ENCODE measurements at places on chromosomes 3 and 15.

DNA sequence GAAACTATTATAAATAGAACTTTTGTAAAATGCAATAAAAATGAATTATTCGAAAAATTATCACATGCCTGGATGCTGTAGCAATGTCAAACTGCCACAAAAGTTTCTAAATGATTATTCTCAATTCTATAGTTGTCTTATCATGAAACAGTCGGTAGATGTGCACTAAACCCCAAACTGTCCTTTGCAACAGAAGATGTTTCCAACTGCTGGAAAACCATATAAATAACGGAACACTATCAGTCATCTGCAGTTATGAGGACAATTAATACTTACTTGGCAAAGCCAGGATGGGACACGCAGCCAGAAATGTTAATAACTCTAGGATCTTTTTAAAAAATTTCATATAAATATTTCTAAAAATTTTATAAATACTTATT lies 17.5 kb downstream of the EMC4 start:
- DNase-seq, result no peak

DNA sequence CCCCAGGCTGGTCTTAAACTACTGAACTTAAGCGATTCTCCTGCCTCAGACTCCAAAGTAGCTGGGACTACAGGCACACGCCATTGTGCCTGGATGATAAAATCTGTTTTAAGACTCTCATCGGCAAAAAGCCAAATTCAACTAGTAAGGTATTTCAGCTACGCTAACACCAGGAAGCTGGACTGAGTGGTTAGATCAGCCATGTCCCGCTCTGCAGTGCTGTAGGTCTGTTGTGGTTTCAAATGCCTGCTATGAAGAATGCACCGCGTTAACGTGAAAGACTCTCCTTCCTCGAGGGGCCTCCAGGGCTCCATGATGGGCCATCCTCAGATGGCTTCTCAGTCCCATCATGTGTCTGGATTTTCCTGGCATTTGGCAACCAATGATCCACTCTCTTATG lies 70.2 kb downstream of the PCOLCE2 start:
- no peak for DNase-seq

DNA sequence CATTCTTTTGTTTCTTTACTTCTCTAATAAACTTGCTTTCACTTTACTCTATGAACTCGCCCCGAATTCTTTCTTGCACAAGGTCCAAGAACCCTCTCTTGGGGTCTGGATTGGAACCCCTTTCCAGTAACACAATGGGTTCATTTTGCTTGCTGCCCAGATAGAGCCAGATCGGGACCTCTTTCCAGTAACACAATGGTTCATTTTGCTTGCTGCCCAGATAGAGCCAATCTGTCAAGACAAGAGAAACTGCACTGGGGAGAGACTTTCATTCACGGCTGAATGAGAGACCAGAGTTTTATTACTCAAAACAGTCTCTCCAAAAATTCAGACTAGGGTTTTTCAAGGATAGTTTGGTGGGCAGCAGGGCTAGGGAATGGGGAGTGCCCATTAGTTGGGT lies 25.4 kb downstream of the METTL6 start:
- DNase-seq, result no peak

GRCh38 chr3:58063022-58063815 lies 55.0 kb downstream of the FLNB start:
- no peak for DNase-seq

DNA sequence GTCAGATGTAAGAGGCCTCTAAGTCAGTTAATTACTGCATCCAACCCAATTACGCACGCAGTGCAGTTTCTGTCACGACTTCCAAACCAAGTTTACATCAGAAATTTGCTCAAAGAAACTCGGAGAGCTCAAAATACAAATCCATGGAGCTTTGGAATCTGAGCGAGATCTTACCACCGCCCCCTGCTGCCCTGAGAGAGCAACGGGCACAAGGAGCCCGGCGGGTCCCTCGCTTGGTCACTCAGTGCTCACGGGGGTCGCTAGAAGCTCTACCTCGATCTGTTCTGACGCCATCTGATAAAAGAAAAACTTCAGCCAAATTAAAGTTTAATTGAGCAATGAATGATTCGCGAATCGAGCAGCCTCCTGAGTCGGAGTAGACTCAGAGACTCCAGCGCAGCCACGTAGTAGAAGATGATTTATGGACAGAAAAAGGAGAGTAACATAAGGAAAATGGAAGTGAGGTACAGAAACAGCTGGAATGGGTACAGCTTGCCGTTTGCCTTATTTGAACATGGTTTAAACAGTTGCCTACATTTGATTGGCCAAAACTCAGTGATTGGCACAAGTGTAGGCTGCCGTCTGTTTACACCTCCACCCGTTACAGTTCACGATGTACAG lies 232.7 kb upstream of the ATP10A start:
- no peak for DNase-seq

- no peak for DNase-seq
These were observed 4.6 kb downstream of the ERICH6 start for GRCh38 chr3:150699068-150699639.

GRCh38 chr3:141597931-141598330 lies 111.1 kb downstream of the RASA2 start:
- DNase-seq, result no peak

DNA sequence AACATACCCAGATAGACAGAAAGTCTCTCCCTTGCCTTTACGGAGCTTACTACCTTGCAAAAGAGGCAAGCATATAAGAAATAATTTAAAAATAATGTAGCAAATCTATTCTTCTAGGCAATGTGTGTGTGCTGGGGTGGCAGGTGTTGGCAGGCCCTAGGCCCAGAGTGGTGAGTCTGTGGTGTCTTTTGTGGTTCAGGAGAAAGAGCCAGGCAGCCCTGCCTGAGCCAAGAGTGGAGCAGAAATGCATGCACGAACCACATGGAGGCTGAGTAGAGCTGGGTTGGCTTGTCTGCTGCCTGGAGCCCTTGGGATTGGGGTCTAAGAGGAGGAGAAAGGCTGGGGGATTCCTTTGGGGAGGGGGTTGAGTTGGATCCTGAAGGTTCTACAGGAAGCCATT lies 70.2 kb upstream of the MYZAP start:
- DNase-seq, result no peak

DNA sequence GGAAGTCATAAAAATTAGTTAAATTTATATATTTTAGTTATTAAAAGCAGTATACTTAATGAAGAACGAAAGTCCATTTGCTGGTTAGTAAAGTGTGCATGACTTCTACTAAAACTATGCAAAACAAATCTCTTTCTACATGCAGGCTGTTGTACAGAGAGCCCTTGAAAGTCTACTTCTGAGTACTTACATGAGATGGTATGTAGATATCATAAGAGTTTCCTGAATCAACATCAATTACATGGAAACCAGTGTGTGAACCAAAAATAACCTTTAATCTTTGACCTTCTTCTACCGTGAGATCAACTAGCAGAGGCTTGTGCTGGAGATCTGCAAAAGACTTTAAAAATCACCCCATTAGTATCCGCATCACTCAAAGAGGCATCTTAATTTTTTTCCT lies 42.1 kb upstream of the SLC2A2 start:
- no peak for DNase-seq

DNA sequence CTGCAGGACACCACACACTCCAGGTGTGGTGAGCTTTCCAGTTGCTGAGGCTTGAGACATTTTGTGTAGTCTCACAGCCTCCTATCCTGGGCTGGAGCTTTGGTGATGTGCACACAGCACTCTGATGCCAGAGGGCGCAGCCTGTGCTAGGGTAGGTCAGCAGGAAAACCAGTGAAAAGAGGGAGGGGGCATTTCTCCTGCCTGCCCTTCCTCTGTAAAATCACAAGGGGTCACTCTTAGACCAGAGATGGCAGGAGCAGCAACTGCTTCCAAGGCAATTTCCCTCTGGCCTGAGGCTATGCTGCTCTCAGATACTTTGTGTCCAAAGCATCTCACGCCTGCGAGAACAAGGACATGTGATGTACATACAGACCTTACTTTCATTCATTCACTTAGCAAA lies 16.5 kb upstream of the MUSTN1 start:
- DNase-seq, result no peak

DNA sequence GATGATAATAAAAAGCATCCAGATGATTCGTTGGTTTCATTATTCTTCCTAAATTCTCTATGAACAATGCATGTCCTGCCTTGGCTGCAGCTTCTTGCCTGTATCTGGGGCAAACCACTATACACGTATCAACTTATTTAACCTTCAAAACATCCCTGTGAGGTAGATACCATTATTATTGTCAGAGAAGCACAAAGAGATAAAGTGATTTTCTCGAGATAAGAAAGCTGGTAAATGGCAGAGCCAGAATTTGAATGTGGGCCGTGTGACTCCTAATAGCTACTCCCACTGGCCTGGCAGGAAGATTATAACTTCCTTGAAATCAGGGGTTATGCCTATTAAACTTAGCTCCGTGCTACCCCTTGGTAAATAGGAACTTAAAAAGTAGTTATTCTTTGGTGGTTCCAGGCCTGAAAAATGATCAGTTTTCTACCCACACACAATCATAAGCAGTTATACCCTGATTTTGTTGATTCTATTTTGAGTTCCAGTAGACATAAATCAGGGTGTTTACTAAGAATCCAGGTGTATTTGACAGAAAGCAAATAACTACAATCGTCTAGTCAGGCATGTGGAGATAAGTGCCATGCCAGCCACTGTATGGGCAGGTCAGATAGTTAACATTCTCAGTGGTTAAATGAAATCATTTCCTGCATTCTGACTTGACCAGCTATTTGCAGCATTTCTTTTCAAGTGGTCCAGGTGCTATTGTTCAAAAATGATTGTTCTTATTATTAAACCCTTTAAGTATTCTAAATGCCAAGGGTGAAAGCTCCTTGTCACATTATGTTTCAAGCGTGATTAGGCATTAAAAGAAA lies 99.2 kb upstream of the LRRN1 start:
- DNase-seq, result no peak

DNA sequence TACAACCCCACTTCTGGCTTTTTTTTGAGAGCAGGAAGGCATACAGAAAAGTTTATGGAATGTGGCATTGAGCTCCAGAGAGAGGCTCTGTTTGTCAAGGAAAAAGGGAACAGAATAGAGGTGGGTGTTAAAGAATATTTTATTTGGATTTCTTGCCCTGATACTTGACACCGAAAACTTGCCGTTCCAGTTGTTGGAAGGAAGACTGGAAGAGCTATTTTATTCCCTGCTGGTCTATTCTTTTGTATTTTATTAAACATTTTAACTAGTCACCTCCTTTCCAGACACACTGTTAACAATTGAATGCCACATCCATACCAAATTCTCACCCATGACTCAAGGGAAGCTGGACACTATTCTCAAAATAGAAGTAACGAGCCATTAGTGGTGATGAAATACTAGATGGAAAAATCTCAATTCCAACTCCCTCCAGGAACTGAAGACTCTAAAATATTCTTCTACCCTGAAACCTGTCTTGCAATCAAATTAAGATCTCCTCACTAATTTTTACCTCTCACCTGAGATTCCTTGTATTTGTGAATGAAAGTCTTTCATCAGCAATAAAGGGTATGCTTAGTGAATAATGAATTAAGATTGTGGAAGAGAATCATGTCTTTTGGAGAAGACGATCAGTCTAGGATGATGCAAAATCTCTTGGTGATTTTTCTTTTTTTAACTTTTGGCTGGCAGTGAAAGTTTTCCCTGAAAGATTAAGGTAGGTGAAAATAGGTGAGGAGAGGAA lies 28.5 kb downstream of the GREM1 start:
- DNase-seq, result no peak

GRCh38 chr15:41880156-41880877 lies 13.5 kb downstream of the SPTBN5 start:
- DNase-seq, result no peak

DNA sequence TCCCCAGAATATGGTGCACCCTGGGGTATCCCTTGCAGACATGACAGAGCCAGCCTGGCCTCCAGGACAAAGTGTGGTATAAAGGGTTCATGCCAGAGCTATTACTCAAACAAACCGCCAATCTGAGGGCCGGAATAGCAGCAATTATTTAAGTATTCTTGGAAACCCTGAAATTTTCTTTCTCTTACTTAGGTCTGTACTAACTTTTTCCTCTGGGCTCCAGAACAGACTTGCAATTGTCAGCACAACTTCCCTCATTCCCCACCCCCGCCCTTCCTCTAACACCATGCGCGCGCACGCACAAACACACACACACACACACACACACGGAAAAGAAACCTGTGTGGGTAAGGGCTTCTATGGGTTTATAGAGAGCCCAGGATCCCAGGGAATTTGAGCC lies 56.3 kb downstream of the ISG20 start:
- DNase-seq, result no peak

- no peak for DNase-seq
These were observed 84.5 kb downstream of the WDR76 start for GRCh38 chr15:43911235-43911781.

- DNase-seq, result no peak
These were observed 297.3 kb upstream of the ADAMTS9 start for GRCh38 chr3:64985072-64985471.

GRCh38 chr3:119235151-119235550 lies 5.5 kb downstream of the B4GALT4 start:
- no peak for DNase-seq

- DNase-seq, result no peak
These were observed 12.5 kb downstream of the COPG1 start for GRCh38 chr3:129261894-129262293.

GRCh38 chr15:85329561-85330422 lies 50.6 kb upstream of the AKAP13 start:
- DNase-seq, result no peak

DNA sequence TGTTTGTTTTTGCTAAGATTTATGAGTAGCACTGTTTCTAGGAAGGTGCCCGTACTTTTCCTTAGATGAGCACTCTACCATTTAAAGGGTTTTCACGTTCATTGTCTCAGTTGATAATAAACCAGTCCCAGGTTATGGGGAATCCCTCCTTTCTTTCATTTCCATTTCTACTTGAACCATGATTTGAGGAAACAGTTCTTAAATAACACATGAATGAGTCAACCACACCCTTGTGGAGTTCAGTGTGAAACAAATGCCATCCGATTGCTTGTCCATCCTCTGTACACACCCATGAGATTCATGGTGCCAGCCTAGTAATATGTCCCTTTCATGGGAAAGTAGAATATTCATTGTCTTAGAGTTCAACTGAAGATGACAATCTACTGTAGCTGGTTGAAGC lies 23.1 kb downstream of the CMTM8 start:
- no peak for DNase-seq

- DNase-seq, result no peak
These were observed 196.5 kb downstream of the UBE3A start for GRCh38 chr15:25242166-25242879.

DNA sequence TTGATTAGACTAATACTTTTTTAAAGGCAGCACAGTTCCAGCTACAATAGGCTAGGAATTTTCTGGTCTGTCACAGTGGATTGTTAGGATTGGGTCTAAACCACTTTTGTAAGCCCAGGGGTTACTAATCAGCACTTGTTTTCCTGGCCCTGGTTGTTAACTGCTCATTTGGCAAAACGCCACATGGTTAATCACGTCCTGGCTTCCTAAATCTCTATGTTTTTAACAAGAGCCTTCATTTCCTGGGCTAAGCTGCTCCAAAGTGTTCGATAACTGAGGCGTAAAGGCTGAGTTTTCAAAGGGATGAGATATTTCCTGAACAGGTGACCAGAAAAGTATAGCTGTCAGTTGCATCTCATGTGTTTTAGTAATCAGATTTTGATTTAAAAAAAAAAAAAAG lies 38.9 kb upstream of the CLRN1 start:
- DNase-seq, result no peak
